ENCODE measurements at places on chromosomes 5 and 9.

DNA sequence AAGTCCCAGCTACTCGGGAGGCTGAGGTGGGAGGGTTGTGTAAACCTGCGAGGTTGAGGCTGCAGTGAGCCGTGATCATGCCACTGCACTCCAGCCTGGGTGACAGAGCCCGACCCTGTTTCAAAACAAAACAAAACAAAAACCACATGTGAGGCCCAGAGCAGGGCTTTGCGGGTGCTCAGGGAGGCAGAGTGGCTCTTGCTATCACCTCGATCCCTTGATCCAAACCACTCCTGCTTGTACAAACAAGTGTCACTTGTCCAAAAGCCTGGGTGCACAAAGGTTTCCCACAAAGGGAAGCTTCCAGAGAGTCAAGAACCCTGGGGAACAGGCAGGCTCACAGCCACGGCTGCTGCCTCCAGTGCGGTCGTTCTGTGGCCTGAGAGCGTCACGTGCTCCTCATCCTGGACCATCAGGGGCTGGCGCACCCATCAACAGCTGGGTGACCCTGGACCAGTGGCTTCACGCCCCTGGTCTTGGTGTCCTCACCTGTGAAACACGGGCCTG is 162.7 kb downstream of the C9orf50 start:
- no peak for DNase-seq

GRCh38 chr9:129380961-129381401 is 202.9 kb upstream of the IER5L start:
- DNase-seq = no peak

DNA sequence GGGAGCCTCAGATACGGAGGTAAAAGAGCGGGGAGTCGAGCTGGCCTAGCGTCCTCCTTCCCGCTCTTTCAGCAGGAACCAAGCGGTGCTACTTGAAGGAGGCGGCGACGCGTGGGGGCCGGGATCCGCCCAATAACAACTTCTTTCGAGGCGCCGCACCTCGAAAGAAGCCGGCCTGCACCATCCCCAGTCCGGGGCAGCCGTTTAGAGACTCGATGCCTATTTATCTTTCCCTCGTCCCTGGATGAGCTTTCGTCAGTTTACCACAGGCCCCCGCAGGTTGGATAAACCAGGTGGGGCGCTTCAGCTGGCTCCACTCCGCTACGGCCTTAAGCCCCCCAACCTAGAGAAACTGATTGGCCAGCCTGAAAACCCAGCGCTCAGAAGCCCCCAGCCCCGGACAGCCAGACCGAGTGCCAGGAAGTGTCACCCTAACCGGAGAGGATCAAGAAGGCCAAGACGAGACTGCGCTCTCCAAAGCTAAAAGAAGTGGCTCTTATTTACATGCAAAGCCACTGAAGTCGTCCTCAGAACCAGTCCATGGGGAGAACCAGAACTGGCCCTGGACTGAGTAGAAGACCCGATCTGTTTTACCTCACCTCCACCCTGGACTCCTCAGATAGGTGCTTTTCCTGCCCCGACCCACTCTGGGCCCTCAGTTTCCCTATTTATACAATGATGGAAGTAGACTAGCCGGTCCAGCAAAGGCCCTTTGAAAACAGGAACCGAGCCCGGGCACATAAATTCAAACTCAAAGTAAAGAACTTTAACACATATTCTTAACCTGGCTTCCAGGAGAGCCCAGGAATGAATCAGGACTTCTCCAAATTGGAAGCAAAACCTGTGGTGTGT is 1.4 kb downstream of the HAND1 start:
- no peak for DNase-seq

DNA sequence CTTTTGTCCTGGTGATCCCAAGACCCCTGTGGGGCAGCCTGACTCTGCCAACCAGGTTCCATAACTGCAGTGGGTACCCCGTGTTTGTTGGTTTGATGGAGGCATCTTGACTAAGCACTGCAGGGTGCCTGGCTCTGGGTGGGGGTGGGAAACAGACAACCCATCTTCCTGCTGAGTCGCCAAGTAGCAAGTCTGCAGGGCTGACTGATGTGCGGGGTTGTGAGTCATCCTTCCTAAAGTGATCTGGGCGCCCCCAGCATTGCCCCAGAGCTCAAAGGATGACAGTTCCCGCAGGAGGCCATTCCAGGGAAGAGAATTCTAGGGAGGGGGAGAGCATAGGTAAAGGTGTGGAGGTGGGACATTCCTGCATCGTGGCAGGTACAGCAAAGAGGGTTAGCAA is 23.5 kb downstream of the DAB2IP start:
- no peak for DNase-seq

- no peak for DNase-seq
Measured at GRCh38 chr5:172140866-172141265, 47.2 kb downstream of the STK10 start.

DNA sequence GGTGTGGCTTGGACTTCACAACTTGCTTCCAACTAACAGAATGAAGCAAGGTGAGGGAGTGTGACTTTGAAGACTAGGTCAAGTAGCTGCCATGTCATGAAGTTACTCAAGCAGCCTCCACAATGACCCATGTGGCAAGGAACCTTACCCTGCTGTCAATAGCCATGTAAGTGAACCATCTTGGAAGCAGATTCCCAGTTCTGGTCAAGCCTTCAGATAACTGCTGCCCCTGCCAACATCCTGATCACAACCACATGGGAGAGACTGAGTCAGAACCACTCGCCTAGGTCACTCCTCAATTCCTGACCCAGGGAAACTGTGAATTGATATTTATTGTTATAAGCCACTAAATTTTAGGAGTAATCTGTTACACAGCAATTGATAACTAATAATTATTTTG is 10.9 kb downstream of the ZCCHC10 start:
- DNase-seq = no peak

- no peak for DNase-seq
Measured at GRCh38 chr5:9408964-9409363, 136.9 kb downstream of the SEMA5A start.
